ENCODE measurements at places on chromosomes 13 and 19.

DNA sequence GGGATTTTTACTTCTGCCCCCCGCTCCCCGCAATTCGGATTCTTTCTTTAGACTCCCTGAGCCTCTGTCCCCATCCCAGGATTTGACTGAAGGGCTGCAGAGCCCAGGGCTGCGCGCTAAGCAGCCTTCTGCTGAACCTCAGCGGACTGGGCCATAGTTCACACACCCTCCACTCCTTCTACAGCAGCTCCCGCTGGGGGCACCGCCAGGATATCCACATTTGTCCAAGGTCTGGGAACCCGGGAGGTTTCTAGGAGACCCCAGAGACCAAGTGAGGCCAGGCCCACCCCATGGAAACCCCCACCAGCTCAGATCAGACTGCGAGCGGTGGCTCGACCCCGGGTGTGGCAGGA, 463.3 kb downstream of the ITGBL1 start:
- peak; percentile 12 for DNase-seq

GRCh38 chr13:39888865-39889810, 233.7 kb downstream of the COG6 start:
- no peak for DNase-seq

- DNase-seq = no peak
Observed at GRCh38 chr19:54352546-54352945, 12.2 kb downstream of the LAIR1 start.

DNA sequence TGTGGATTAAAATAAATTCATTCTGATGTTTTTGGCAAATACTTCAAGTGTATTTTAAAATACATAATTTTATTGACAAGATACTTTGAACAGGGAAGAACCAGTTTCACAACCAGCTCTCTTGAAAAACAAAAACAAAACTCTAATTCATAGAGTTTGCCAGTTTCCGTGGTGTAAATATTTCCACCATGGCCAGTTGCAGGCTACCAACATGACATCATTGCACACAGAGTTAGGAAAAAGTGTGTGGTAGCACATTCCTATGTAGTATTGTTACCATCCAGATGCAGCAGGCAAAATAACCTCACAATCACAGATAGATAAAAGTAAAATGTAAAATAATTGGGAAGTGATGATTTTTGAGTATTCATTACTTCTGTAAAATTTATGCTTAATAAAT, 7.7 kb upstream of the RNF113B start:
- DNase-seq = no peak

DNA sequence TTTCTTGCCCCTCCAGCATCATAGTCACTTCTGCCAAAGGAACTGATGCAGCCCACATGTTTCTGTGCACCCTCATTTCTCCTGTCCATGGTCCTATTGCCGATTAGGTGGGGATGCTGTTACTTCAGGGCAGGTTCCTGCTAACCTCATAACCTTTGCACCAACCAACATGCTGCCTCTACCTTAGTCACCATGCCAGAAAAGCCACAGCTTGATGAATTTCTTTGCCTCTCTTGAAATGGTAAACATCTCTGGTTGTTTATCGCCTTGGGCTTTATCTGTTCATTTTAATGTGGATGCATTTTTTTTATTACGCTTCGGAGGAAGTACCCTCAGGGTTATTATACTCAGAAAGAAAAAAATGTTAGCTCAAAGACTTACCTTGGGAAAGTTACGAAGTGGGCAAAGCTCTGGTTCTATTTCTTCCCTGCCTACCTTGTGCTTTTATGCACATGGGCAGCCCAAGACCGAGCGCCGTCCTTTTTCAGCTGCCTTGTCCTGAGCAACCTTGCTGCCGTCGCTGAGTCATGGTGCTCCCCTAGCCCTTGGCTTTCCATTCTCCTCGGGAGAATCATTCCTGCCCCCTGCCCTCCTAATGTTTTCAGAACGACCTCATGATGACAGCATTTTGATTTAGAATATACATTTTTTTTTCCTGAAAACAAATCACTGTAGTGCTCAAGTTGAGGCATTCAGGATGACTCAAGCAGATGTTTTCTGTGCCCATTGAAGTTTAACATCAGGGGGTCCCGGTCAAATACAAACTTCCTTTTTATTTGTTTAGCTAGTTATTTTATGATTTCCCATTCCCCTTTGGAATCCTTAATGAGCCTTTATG, 280.0 kb downstream of the SHISA2 start:
- DNase-seq = no peak

DNA sequence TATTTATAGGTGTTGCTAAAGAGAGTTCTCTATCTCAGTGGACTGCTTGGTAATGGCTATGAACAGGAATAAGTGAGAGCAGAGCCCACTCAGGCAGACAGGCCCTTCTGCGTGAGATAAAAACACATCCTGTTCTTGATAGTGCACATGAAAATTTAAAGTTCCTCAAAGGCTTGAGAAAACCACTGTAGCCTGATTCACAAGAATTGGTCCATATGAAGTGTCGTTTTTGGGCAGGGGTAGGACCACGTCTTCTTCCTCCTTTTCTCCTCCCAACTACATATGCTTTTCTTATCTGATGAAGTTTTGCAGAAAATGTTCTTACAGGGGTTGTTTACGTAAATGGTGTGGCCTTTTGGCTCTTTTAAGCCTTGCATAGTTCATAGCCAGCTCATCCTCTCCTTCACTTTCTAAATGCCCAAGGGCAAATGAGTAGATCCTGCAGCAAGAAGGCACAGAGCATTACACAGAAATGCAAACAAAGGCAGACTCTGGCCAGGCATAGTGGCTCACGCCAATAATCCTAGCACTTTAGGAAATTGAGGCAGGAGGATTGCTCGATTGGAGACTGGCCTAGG, 53.8 kb downstream of the RNF6 start:
- no peak for DNase-seq

GRCh38 chr19:33780746-33781145, 15.9 kb upstream of the KCTD15 start:
- DNase-seq = peak; percentile 5

DNA sequence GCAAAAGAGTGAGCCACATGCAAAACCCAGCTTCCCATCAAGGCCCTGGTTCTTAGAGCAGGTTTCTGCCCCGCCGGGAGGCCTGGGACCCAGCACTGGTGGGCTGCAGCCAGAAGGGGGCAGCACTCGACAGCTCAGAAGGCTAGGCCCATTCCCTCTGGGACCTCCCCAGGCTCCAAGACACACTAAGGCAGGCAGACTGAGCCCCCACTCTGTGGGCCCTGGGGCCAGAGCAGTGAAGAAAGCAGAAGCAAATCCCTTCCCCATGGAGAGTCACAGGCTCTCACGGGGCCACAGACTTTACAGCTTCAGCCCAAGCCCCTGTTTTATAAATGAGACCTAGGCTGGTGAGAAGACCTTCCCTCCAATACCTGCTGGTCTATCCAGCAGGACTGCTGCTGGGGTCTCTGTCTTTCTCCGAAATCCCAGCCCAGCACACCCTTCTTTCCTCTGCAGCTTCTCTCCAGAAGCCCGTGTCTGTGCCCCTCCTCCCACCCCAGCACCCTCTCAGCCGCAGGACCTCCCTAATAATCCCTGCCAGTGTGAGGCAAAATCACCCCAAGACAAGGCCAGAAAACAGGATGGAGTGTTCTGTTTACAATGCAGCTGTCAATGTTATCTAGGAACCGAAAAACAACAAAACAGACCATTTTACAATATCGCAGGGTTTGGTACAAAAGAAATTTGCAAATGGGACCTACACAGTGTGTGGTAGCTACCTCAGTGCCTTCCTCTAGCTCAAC, 109.3 kb downstream of the ABCC4 start:
- DNase-seq = peak; percentile 81

DNA sequence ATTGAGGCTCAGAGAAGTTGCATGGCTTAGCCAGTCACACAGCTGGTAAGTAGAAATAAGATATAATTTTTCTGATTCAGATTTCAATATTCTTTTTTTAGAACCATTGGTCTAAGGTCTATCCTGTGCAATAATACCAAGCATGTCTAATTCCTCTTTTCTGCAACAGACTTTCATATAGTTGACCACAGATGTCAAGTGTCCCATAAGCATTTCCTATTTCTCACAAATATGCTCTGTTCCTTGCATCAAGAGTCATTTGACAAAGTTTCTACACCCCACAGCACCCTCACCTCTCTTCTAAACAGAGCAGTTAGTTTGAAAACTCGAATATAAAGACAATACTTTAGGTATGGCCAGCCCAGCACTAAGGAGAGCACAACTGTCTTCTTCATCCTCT, 26.8 kb upstream of the SACS start:
- no peak for DNase-seq

DNA sequence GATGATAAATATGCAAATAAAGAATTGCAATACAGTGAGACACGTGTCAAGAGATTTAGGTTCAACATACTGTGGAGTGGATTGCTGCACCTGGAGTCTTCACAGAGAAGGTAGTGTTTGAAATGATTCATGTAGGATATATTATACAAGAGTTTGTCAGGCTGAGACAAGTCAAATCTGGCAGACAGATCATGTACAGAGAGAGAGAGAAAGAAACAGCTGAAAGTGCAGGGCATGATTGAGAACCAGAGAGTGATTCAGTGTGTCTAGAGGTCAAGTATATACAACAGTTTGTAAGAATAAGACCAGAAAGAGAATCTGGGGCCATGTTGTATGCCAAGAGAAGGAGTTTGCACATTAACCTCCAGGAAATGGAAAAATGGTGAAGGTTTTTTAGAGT, 2.1 kb upstream of the VWA8 start:
- DNase-seq = no peak

DNA sequence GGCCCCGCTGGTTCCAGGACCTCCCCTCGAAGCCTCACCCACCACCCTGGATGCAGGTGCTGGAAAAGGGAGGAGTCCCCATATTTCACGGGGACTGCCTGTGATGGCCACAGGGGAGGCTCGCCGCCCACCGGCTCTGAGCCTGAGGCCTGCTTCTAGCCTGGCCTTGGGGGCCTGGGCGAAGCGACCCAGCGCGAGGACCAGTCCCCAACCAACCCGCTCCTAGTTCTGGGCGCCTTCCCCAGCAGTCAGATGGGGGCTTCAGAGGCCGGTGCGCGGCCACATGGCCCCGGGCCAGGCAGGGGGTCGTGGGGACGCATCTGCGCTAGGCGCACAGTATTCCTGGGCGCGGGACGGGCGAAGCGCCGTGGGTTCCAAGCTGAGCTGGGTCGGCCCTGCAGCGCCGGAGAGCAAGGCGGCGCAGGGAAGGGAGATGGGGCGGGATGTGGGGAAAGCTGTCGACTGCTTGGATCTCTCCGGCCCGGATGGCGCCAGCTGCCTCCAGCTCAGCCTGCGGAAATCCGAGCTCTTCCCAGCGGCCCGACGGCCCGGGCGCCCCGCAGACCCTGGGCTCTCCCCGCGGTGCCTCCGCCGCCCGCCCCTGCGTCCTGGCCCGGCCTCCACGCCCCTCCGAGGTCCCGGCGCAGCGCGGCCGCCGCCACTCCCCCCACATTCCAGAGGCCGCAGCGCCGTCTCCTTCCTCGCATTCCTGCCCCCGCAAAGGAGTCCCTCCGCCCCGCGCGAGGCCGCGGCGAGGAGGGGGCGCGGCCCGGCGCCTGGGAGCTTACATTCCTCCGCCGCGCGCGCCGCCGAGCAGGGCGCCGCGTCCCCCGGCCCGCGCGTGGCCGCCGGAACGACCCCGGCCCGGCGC, at the start of gene WTIP:
WTIP (plus strand) TSS at position 788 of the 871 bp plus-strand sequence. CDS start 217 bp downstream, outside the sequence.
- DNase-seq = peak; percentile 90

GRCh38 chr13:52393572-52394357, 12.2 kb downstream of the THSD1 start:
- DNase-seq = no peak

DNA sequence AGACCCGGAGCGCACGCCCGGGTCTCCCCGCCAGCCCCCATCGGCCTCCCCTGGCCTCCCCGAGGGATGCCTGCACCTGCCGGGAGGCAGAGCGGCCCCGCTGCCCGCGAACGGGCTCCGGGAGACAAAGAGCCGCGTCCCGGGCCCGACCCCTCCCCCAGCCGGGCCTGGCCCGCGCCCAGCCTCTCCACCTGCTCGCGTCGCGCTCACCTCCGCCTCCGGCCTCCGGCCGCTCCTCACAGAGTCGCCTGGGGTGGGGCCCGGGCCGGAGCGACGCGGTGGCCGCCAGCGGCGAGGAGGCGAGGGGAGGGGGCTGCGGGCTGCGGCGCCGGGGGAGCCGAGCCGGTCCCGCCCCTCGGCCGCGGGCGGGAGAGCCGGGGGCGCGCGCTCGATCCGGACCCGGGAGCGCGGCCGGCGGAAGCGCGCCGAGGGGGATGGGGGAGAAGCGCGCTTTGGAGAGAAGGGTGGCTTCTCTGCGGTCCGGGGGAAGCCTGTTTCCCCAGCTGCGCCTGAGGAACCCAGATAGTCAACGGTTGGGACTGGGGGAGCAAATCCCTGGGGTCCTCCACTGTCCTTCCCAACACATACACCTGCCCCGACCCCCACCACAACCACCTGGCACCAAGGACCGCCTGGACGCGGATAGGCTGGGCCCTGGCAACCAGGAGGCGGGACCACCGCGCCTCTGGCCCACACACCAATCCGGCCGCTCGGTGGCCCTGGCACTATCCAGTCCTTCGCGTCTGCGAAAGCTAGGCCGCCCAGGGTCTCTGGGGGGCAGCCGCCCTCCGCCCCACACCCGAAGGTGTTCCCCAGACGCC, at the start of gene PRR36:
PRR36 (minus strand) TSS at position 315 of the 821 bp plus-strand sequence. CDS start 701 bp downstream, outside the sequence.
- DNase-seq = peak; percentile 82

- no peak for DNase-seq
Observed at GRCh38 chr19:50638600-50638999, 1.1 kb downstream of the SYT3 start.

DNA sequence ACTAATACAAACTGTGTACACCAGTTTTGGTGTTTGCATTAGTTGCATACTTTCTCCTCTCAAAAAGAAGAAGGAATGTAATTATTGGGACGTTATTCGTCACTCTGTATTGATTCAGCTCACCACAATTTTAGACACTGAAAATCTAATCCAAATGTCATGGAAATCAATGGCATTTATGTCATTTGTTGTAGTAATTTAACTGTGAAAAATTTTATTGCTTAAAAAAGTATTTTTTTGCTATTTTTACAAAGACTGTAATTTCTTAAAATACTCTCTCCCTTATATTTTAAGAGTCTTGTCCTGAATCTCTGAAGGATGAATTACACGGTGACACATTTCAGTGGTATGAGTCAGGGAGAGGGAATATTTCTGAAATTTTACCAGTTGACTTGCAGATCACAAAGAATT, 2117.6 kb downstream of the PCDH9 start:
- DNase-seq = no peak

DNA sequence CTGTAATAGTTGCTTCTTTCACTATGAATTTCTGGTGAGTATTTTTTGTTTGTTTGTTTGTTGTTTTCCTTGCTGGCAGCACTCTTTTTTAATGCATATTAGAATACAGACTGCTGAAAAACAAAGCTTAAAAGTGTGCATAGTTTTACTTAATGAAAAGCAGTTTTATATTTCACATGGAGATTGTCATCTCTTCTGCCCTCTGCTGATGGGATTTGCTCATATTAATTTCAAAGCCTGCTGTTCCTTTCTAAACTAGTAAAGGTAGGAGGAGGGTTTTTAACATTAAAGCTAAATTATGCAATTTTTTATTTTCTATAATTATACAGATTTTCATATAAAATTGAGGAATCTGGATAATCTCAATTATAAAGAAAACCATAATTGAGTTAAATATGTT, 692.6 kb upstream of the SLITRK1 start:
- no peak for DNase-seq

- DNase-seq = no peak
Observed at GRCh38 chr13:70703755-70704154, 595.5 kb upstream of the KLHL1 start.

- DNase-seq = no peak
Observed at GRCh38 chr19:30781519-30781918, 409.3 kb downstream of the ZNF536 start.

- no peak for DNase-seq
Observed at GRCh38 chr19:45515807-45516401, 8.6 kb downstream of the VASP start.
